ENCODE measurements at places on chromosomes 7 and 10.
A peak's percentile ranks its signal among the peaks of the same experiment; 100 is the strongest.

DNA sequence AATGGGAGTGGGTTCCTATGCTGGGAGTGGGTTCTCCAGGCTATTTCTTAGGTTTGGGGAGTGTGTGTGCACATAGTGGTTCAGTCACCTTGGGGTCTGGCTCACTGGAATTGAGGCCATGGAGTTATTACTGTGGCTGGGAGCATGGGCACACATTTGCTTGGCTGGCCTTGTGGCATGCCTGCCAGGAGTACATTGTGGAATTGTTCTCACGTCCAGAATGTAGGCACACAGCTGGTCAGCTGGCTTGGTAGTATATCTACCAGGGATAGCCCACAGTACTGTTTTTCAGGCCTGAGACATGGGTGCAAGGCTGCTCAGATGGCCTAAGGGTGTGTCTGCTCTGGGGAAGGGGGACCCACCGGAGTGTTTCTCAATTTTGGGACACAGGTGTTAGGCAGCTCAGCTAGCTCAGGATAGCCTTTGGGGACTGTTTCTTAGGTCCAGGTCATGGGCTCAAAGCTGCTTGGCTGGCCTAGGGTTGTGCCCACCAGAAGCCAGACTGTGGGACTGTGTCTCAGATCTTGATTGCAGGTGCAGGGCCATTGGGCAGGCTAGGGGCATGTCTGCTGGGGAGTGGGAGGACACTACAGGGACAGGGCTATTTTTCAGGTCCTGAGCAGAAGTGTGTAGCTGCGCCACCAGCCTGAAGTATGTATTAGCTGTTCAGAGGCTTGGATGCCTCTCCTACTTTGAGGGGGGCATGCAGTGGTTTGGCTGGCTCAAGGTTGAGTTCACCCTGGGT is 50.6 kb downstream of the TMEM168 start:
- DNase-seq: no peak

- DNase-seq: no peak
These were observed 13.4 kb downstream of the MMRN2 start for GRCh38 chr10:86944031-86944419.

DNA sequence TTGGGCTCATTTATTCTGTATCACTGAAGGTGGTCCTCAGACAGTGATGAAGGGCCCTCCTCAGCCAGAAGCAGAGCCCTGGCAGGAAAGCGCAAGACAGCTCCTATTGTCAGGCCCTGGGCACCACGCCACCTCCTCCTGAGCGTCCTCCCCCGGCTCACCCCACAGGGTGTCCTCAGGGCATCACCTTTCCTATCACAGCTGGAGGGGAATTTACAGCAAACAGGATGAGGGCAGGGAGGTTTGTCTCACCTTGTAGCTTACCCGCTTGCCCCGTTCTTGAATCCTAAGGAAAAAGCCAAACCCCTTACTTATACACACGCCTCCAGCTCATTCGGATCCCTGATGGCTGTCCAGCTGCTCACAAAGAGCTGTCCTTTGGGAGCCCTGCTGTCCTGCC is 50.2 kb upstream of the LANCL2 start:
- DNase-seq: no peak

- DNase-seq: no peak
These were observed 1016.7 kb downstream of the REEP3 start for GRCh38 chr10:64537928-64538327.

DNA sequence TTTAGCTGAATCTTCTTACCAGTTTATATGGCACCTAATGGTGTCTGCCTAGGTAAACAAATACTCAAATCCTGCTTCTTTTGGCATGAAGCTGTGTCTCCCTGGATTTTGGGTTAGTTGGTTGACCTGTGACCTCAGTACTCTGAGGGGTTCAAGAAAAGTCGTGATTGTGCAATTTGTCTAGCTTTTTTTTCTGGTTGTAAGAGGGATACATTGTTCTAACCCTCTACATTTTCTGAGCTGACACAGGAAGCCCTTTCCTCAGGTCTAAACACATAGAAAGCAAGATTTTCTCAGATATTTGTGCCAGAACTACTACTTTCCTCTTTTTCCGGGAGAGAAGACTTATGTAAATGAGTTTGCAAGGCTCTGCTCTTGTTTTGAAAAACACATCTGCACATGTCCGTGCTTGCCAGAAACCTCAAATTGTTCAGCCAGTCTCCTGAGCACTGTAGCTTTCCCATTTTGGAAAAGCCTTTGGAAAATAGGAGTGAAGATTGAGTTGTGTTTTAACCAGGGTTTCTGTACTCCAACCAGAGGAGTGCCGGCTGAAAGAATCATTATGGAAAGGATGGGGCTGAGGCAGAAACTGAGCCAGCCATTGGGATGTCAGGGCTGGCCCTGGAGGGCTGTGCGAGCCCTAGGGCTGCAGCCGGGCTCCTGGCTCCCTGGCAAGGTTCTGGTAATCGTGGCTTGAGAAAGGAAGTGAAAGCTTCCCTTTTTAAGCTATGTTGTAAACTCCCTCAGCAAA is 31.3 kb upstream of the CXCL12 start:
- DNase-seq: no peak

GRCh38 chr7:17618652-17618974 is 320.2 kb downstream of the AHR start:
- no peak for DNase-seq

GRCh38 chr7:27186668-27187474 is 1.8 kb upstream of the HOXA11 start:
- DNase-seq: no peak

- DNase-seq: no peak
These were observed 13.2 kb upstream of the PRKCQ start for GRCh38 chr10:6593241-6593671.

DNA sequence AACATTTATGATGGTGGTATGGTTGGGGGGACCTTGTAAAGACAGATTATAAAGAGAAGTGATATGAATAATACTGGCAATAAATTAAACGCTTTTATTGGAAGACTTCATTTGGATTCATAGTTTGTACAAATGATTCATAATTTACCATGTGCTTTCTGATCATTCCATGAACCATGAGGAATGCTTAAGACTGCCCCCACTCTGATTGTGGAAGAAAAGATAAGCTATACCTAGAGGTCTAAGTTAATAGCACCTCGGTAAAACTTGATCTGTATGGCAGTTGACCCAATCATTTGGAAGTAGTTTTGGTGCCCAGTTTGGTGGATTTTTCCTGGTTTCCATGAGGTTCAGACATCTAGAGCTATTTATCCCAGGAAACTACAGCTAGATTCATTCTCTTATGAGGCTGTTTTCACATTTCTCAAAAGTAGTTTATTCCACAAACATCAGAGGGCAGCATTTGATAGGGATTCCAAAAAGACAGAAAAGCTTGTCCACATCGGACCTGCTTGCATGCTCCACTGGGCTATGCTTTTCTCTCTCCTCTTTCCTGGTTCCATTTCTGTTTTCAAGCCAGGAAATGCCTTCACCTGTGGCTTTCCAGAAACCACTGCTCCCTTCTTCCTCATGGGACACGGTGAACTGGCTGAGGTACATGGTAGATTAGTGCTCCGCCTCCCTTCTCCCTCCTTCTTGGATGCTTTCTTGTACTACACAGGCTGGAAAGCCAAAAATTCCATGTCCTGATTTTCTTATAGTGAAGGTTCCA is 29.2 kb downstream of the TFAM start:
- DNase-seq: peak; percentile 7

DNA sequence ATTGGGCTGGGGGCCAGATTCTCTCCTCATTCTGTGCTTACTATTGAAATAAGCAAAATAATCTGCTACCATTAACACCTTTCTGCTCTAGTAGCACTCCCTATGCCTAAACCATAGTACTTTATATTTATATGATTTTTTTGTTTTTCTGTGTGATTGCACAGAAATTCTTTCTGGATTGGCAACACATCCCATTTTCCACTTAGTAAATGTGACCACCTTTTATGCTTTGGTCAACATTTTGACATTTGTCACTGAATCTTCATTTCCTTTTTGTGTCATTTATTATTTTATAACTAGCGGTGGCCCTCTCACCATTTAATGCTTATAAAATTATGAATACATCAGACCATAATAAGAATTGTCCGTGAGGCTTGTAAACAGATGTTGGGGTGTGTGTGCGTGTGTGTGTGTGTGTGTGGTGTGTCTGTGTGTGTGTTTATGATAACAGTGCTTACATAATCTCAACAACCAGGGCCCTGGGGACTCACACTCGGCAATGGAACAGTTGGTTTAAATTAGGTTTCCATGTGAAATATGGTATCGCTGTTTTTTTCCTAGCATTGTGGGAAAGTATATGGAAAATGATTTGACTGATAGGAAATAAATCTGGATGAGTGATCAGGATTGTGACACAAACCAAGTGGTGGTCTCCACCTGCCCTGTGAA is 138.9 kb downstream of the NOC3L start:
- DNase-seq: no peak

- DNase-seq: no peak
These were observed 860 bp downstream of the ZEB1 start for GRCh38 chr10:31319602-31320549.
